ENCODE measurements at places on chromosomes 6 and 20. TPM values are rescaled to one million over a fixed set of nuclear protein-coding genes. Genes with fewer than 3 reads are reported as not detected.

DNA sequence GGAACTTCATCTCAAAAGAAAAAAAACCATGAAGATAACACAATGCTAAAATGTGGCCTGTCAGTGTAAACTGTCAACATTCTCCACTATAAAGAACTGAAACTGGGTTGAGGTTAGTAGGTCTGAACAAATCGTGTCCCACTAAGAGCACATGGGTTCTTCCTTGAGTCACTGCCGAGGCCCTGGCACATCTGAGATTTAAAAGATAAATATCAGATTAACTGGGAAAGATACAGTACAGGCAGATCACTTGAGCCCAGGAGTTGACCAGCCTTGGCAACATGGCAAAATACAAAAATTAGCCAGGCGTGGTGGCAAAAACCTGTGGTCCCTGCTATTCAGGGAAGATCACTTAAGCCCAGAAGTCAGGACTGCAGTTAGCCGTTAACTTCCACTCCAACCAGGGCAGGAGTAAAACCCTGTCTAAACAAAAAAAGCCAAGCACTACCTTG is 5.6 kb downstream of the EEF1A1 start:
- no peak for DNase-seq

DNA sequence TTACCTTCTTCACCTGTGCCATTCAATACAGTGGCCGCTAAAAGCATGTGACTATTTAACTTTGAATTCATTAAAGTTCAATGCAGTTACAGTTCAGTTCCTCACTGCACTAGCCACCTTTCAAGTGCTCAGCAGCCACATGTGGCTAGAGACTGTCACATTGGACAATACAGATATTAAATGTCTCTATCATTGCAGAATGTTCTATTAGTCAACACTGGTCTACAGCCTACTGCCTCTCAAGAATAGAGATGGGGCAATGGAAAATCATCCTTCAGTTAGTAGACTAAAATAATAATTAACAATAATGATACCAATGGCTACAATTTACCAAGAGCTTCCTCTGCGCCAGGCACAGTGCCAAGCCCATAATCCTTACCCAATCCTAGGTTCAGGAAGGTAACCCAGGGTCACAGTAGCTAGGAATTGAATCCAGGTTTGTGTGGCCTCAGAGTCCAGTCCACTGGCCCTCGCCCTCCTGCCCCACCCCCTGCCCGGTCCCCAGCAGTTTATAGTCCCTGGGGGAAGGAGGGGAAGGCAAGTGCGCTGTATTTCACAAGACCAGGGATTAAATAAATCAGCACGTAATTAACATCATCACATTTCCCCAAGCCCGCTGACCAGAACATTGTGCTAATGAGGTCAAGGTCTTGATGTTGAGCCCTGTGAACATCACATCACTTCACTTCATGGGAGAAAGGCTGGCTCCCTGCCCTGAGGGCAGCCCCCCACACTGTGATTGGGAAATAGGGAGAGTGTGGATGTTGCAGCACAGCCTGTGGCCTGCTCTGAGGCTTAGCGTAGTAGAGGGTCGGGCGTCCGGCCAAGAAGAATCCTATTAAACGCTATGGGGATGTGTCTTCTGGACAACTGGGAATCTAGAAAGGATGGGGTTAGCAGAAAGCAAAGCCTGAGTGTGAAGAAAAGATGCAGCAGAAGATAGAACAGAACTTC is 147.2 kb downstream of the VEGFA start:
- DNase-seq: no peak

GRCh38 chr20:20691477-20692235 is 20.8 kb downstream of the RALGAPA2 start:
- no peak for DNase-seq

- DNase-seq: peak; percentile 93
Observed at GRCh38 chr6:90478789-90479602, 107.9 kb downstream of the MAP3K7 start.

- no peak for DNase-seq
Observed at GRCh38 chr6:142784344-142784743, 160.6 kb downstream of the HIVEP2 start.

DNA sequence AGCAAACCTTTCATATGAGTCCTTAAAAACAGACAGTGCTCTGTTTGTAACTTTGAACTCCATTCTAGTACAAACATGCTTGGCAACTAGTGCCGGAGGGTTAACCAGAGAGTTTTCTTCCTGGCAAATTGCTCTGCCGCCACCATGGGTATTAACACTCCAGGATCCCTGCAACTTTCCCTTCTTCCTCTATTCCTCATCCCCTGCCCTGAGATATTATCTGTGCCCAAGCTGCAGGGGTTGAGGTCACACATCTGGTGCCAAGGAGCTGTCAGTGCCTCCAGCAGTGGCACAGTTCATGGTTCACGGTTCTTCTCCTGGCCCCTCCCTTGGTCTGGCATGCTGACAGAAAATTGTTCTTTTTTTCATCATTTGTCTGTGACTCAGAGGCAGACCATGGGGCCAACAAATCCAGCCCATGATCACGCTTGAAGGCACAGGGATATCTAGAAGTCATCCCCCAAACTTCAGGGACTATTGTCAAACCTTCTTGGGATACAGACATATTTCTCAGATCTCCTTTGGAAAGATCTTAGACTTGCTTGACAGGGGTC is 77.5 kb downstream of the ATXN1 start:
- peak; percentile 70 for DNase-seq

GRCh38 chr6:27863962-27864905 is 48.0 kb downstream of the OR2B2 start:
- DNase-seq: no peak

- no peak for DNase-seq
Observed at GRCh38 chr6:129073691-129074395, 190.9 kb downstream of the LAMA2 start.

DNA sequence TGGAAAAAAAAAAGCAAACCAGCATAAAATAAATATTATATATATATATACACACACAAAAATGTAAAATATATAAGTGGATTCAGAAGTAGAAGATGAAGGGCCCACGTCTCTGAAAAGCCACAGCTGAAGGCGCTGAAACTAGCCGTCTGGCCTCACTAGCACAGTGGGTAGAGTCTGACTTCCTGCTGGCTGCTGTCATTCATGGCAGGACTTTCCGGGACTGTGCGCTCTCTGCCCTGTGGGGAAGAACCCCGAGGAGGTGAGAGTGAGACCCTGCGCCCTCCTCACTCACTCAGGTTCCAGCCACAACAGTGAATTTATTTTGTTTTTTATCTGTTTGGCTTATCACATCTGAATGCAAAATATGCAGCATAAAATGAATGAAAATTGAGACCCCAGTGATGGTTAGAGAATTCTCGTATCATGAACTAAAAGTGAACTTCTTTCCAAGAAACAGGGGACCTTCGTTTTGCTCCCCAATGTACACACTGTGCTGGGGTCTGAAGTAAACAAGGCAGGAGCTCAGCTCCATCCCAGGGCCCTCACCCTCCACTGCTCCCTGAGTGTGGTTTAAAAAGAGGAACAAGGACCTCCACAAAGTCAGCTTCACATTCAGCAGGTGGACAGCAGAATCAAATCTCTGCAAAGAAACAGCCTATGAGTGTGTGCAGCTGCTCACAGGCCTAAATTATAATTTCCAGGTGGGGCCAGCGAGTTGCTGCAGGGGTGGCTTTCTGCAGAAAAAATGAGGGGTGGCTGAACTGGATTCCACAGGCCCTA is 1.3 kb upstream of the RAMACL start:
- no peak for DNase-seq

GRCh38 chr20:37745553-37745952 is 51.7 kb downstream of the CTNNBL1 start:
- DNase-seq: no peak

DNA sequence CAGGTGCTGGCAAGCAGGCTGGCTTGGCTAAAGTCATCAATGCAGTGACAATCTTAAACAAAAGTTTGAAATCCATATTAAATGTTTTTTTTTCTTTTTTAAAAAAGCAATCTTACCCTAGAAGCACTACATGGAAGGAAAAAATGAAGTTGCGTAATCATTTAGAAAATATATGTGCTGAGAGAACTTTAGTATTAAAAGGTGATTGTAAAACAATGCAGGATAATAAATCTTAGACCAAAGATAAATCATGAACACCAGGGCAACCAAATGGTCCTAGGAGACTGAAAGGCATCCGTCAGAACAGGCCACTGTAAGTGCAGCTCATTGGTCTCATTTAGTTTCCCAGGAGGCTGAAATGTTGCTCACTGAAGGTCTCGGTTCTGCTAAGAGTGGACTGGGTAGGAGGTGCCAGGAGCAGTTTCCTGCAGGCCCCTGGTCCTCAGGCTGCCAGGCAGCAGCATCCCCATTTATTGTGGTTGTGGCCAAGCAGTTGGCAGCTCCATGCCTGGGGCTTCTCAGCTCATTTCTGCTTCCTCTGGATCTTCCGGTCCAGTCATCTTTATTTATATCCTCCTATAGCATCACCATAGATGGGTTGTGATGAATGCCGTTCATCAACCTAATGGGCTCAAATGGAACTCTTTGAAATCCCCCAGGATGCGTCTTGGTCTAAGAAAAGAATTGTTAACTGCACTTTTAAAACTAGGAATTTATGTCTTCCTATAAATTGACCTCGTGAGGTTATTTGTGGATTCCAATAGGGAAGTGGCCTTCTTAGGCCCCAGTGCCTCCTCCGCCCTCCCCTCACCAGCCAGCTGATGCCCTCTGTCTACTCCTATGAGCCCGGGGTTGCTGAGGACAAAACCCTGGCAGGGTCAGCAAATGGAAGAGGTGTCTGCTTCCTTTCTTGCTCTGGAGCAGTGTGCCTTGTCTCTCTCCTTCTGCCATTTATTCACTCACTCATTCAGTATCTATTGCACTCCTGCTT is 269.0 kb downstream of the UST start:
- no peak for DNase-seq

DNA sequence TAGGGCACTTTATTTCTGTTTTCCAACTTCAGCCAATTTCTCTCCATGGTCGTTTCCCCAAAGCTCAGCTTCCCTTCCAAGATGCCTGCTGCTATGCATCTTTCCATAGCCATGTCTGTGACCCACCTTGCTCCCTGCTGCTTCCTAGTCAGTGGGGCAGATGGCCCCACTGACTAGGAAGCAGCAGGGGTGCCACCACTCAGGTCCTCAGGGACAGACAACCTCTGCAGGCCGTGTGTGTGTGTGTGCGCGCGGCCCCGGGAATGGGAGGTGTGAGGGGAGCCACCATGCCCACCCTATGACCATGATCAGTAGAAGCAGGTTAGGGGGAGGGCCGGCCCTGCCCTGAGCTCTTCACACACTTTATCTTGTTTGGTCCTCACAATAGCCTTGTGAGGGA is 2.7 kb upstream of the IP6K3 start:
- DNase-seq: no peak

DNA sequence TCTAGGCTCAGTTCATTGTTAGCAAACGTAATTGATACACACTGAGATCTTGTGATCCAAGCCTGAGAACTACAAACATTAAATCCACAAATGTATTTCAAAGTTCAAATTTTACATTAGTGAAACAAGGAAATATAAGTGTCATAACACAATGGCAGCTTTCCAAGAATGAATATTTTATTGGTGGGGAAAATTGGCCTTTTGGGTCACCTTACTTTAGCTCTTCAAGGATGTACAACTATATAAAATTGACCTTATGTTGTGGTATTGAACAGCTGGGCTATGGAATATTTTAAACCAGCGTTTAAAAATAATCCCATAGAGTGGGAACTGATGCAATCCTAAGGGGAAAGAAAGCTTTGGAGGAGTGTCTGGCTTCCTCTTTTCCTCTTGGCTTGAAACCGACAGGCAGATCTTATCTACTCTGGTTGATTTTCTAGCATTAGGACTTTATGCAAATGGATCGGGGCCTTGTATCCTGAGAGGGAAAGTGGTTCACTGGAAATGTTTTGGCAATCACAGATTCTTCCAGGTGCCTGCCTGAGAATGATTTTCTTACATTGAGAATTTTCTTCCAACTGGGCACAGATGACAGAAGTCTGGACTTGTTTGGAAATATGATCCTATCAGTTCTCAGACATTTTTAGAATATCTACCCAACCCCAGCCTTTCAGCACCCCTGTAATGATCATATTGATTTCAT is 184.8 kb upstream of the ECI2 start:
- peak; percentile 53 for DNase-seq

DNA sequence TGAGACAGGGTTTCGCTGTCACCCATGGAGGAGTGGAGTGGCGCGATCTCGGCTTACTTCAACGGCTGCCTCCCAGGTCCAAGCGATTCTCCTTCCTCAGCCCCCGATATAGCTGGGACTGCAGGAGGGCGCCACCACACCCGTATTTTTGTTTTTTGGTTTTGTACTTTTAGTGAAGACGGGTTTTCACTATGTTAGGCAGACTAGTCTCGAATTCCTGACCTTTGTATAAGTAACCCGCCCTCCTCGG is 115.4 kb upstream of the BTN3A2 start:
- no peak for DNase-seq

GRCh38 chr20:50347284-50348063 is 156.8 kb downstream of the CEBPB start:
- no peak for DNase-seq

DNA sequence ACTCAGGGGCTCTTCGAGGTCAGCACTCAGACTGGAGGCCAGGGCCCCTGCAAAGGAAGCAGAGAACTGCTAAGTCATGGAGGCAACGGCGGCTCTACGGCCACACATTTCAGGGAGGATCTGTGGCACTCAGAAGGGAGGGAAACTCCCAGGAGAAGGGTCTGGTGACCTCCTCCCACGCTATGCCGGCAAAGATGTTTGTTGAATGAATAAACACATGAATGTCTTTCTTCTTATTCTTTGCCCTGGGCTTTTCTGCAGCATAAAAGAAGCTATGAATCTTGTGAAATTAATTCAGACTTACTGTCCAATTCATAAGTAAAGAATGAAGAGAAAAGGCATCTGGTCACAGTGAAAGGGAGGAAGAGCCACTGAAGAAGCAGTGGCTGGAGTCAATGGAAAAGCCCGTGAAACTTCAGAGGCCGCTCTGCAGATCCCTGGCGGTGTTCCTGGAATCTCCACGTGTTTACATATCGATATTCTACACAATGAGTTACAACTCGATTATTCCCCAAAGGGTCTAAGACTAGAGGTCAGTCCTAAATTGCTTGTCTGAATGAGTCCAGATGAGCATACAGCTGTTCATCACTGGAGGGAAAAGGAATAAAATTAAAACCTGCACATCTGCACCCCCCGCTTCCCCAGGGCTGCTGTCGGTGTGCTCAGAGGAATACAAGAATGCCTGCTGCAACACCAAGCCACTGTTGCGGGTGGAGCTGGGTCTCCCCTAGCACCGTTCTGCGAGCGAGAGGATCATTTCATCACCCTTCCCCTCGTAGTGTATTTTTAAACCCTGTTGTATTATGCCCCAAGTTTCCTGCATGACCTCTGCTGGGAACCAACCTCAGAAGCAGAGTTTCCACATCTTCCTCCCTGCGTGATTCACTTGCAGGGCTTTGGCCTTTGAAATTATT is 25.6 kb downstream of the INSM1 start:
- peak; percentile 27 for DNase-seq

The ANGPT4 gene
- total RNA-seq: not detected

The NELFE gene
- 68.7 TPM for total RNA-seq

The C6orf163 gene
- 0.54 TPM for total RNA-seq

The CGA gene
- total RNA-seq: 0.77 TPM

The DEFB132 gene
- total RNA-seq: not detected

The HTR1B gene
- 0.44 TPM for total RNA-seq

Data from HFFc6 (cell line).